ENCODE measurements at places on chromosomes 6 and 20. TPM values are rescaled to one million over a fixed set of nuclear protein-coding genes. Genes with fewer than 3 reads are reported as not detected.

- no peak for DNase-seq
These were observed 26.2 kb upstream of the TCFL5 start for GRCh38 chr20:62887860-62888239.

- no peak for DNase-seq
These were observed 77.8 kb upstream of the PHACTR3 start for GRCh38 chr20:59526242-59527225.

DNA sequence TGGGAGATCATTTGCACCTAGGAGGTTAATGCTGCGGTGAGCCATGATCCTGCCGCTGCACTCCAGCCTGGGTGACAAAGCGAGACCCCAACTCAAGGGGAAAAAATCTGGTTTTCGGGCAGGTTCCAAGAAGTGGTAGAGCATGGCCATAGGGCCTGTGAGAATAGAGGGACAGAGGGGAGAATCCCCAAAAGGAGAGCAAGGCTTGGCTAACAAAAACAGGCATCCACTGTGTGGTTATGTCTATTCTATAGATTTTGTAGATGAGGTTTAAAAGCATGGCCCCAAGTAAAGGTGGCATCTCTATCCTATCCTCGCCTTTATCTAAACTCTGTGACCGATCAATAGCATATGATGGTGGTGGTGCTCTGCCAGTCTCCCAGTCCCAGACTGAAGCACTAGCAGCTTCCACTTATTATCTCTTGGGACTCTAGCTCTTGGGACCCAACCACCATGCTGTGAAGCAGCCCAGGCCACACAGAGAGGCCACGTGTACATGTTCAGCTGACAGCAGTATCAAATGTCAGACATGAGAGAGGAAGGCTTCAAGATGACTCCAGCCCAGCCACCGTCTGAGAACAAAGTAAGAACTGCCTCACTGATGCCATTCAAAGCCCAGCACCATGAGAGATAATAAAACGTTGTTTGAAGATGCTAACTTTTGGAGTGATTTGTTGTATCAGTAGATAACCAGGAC lies 27.7 kb downstream of the EIF2S2 start:
- no peak for DNase-seq

- DNase-seq, result no peak
These were observed 97.3 kb downstream of the GRIK2 start for GRCh38 chr6:101490857-101491256.

DNA sequence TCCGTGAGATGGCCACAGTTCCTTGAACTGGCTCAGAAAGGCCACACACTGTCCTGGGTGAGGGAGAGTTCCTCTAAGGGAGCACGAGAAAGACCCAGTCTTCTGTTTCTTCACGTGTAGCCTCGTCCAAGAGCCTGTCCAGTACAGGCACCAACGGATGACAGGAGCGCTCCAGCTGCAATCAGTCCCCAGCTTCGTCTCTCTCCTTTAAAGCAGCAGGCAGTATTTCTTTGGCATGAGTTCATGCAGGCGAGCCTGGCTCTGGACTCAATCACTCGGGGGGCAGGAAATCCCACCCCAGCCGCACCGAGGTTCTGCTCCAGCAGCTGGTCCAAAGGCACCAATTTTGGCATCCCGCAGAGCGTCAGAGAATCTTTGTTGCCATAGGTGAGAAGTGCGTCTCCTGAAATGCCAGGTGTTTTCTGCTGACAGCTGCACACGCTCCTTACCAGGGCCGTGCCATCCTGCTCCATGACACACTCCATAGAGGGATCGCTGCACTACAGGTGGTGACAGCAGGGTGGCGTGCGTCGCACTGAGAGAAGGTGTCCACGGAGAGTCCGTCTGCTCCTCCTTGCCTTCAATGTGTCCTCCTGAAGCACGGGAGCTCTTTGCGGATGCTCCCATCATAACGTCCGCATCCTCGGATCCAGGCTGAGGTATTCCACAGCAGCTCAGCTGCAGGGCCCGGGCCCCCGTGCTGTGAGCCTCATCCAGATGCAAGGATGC lies 59.6 kb upstream of the AFDN start:
- DNase-seq, result no peak

DNA sequence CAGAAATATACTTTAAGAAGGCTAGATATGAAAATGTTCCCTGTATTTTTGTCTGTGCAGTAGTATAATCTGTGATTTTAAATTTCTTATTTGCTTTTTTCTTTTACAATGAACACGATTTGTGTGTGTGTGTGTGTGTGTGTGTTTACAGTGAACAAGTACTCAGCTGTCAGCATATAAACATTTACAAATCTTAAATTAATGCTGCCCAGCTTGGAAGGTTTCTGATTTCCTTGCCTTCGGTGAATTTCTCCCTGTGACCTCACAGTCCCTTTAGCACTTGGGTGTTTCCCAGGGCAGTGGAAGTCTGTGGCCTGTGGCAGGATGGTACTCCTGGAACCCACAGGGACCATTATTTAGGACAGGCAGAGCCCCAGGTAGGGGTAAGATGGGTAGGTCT lies 37.6 kb downstream of the TXLNB start:
- no peak for DNase-seq

DNA sequence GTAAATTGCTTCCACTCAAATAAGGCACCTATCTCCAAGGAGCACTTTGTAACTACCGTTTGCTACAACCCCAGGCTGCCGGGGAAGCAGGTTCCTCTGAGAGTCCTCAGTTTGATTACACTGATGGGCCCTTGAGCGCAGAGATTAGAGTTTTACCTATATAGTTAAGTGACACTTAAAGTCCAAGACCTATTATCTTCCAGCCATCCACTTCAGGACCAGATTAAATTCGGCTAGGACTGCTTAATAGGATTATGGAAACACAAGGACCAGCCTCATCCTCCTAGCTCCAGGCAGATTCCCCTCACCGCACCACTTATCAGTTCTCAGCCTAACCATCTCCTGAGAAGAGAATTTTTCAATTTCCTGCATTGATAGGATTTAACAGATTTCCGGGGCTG lies 64.7 kb upstream of the TIAM2 start:
- no peak for DNase-seq

- no peak for DNase-seq
These were observed 354.1 kb upstream of the MAP3K7 start for GRCh38 chr6:90940812-90941481.

GRCh38 chr6:42921801-42922200 lies 5.9 kb downstream of the PTCRA start:
- no peak for DNase-seq

GRCh38 chr20:33865761-33866370 lies 54.7 kb downstream of the CHMP4B start:
- no peak for DNase-seq

- no peak for DNase-seq
These were observed 237.5 kb upstream of the TAB2 start for GRCh38 chr6:149079911-149080491.

DNA sequence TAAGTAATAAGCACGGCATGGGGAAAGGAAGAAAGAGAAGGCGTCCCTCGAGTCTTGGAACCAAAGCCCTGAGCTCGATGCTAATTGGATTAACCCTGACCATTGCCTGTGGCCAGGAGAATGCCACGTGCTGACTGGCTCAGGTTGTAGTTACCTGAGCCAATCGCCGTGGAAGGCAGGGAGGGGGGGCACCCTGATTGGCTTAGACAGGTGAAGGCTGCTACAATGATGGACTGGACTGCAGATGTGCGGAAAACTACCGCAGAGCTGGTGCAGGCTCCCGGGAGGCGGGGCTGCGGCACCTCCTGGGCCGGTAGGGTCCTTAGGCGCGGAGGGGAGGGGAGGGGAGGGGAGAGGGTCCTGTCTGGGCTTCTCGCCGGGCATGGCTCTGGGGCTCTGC lies 121.3 kb downstream of the TFAP2C start:
- no peak for DNase-seq

- DNase-seq, result no peak
These were observed 551.0 kb downstream of the HAO1 start for GRCh38 chr20:7389216-7389615.

DNA sequence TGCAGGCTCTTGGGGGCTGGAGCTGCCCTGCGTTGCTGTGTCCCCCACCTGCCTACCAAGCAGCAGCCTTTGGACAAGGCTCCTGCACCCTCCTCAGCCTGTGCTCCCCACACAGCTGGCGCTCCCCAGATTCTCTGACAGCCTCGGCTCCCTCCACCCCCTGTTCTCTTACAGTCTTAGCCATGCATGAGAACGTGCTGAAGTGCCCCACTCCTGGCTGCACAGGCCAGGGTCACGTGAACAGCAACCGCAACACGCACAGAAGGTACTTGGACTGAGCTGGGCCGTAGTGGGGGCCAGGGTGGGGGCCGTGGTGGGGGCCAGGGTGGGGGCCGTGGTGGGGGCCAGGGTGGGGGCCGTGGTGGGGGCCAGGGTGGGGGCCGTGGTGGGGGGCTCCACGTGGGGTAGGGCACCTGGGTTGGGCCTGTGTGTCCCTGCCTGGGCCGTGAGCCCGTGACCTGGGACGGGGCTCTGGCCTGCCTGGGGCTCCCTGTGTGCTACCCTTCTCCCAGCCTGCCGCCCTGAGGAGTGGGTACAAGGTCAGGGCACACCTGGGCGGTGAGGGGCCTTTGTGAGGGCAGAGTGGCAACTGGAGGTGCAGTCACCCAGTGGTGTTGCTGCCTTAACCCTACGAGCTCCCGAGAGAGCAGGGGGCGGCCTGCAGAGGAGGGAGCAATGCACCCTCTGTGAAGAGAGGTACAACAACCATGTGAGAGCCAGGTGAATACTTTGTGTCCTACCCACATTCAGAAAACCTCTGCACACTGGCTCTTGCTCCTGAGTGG lies 43.5 kb upstream of the PCMTD2 start:
- DNase-seq, result no peak

- no peak for DNase-seq
These were observed 40.2 kb upstream of the DSE start for GRCh38 chr6:116330511-116330910.

DNA sequence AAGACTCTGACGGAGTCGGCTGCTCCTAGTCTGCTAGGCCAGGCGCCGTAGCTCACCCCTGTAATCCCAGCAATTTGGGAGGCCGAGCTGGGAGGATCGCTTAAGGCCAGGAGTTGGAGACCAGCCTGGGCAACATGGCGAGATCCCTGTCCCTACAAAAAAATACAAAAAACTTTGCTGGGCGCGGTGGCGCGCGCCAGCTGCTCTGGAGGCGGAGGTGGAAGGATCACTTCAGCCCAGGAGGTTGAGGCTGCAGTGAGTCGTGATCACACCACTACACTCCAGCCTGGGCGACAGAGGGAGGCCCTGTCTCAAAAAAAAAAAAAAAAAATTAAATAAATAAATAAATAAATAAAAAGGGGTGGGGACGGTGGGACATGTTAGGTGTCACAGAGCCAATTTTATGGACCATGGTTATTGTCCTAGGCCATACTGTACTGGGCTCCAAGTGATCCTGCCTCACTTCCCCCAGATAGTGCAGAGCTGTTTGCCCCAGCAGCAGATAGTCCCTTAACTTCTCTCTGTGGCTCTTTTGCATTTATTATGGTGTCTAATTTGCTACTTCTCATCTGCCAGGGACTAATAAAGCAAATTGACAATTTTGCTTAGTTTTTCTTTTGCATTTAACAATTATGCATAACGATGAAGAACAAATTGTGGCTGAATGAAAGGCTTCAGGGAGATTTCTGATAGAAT lies 5.2 kb downstream of the PI16 start:
- DNase-seq, result no peak

DNA sequence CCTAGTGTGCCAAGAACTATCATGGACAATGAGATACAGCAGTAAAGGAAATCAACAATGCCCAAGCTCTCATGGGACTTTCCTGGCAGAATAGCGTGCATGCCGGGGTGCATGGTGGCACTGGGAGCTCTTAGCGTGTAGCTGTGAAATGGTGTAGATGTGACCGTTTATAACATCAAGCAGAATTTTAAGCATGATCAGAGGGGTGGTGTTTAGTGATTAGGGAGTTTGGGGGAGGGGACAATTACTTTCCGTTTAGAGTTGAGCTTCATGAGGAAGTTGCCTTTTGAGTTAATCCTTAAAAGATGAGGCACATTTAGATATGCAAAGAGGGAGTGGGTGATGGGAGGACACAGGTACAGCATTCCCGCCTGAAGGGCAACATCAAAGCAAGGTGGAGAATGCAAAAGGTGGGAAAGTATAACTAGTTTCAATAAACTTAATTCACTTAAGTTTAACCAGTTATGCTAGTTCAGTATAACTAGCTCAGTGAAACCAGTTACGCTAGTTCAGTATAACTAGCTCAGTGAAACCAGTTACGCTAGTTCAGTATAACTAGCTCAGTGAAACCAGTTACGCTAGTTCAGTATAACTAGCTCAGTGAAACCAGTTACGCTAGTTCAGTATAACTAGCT lies 661.6 kb downstream of the QKI start:
- DNase-seq, result no peak

DNA sequence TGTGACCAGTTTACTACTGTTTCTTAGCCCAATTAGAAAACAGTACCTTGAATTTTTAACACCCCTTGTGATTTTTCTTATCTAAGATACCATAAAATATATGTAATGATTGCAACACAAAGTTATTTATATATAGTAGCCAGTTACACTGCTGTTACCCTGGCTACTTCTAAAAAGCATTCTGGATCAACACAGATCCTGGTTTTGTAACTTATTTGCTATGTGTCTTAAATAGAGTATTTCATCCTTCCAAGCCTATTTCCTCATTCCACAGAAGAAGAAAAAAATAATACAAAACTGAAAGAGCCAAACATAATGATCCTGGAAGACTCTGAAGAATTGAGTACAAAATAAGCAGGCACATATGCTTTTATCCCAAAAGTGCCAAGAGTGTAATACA lies 19.0 kb upstream of the GSTA4 start:
- DNase-seq, result no peak

GRCh38 chr6:76609160-76609559 lies 536.7 kb upstream of the IMPG1 start:
- DNase-seq, result no peak

GRCh38 chr20:6122873-6123648 lies at the start of gene FERMT1:
TSS of gene FERMT1 (minus strand) at chr20:6123030. CDS start at chr20:6119554, 3,476 bp downstream.
- no peak for DNase-seq

DNA sequence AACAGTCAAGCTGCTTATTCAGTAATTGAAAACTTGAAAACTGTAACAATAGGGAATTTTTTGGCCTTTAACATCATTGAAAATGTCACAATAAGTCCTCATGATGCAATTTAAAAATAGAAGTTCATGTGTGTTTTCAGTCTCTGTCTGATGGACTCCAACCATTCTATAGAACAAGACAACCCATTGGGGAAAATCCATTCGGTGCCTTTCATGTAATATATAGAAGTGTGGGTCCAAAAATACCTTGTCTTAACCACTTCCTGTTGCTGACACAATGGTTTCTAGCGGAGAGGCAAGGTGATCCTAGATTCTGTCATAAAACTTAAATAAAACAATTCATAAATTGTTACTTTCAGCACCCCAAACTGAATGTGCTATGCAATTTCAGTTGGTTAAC lies 1131.3 kb upstream of the MAP3K7 start:
- no peak for DNase-seq

Gene TBXT
- total RNA-seq, result not detected

Gene SPATA25
- 3.3 TPM for total RNA-seq

Gene USP49
- total RNA-seq, result 3.2 TPM

Gene HFE
- total RNA-seq, result 5.3 TPM

Gene SRSF12
- 0.25 TPM for total RNA-seq

Gene OLIG3
- total RNA-seq, result not detected

Gene EBF4
- 7.5 TPM for total RNA-seq

Gene CTAGE9
- 0.19 TPM for total RNA-seq

Gene COL20A1
- total RNA-seq, result not detected

Gene PROKR2
- not detected for total RNA-seq

Gene TRIM38
- 7.8 TPM for total RNA-seq

Gene ID4
- 61.8 TPM for total RNA-seq

Gene TMEM217
- total RNA-seq, result 3.6 TPM

Gene GABRR1
- not detected for total RNA-seq

Gene TREML2
- total RNA-seq, result 0.24 TPM
